ENCODE measurements at places on chromosomes 11 and 22.
A peak's percentile ranks its signal among the peaks of the same experiment; 100 is the strongest.

DNA sequence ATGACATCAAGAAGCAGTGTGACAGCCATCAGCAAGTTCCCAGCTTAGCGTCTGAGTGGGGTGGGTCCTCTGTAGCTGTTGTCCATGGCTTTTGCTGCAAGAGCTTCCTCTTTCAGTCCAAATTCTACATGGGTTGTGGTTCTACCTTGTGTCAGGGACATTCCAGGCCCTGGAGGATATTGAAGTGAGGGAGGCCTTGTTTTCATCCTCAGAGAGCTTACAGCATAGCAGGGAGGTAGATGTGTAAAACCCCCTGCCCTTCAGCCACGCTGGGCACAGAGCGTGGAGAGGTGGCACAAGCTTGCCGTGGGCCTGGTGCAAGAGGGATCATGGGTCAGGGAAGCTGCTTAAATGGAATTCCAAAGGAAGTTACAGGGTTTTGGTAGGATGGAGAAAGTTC, 93.9 kb downstream of the GRIK4 start:
- no peak for DNase-seq

DNA sequence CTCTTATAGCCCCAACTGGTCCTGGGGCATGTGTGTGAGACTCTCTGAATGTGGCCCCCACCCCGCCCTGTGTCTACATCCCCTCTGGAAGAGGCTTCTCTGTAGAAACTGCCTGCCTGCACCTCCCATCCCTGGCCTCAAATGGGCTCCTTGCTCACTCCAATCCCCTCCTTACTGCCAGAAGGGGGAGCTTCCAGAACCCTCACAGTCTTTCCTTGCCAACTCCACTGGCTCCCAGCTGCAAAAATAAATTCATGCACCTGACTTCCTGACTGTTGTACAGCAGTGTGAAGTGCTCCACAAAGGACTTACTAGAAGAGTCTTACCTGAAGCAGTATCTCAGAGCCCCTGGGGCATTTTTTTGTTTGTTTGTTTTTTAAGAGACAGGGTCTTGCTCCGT, 15.2 kb upstream of the SERPIND1 start:
- DNase-seq: no peak

DNA sequence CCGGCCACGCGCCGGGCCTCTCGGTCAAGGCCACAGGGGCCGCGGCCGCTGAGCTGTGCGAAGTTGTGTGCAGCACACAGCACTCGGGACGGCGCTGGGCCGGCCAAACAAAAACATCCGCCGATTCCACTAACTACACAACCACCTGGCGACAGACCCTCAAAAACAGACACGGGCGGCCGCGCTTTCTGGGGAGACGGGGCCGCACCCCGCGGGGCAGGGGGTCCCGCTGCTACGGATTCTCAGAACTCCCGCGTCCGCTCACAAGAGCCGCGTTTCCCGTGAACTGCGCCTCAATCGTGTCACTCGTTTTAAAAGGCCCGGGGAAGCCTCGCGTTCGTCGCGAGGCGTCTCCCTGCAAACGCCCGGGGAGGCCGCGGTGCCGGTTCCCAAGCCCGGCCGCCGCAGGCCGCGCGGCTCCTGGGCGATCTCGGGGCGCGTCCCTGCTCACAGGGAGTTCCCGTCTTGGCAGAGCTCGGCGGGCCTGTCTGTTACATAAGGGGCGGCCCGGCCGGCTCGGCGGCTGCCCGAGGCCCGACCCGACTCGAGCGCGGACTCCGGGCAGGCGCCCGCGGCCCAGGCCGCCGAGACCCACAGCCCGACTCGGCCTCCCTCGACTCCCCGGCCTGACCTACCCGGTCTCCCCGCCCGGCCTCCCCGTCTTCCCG, 936 bp downstream of the BRD1 start:
- DNase-seq: peak; percentile 47

GRCh38 chr11:69105461-69106030, 50.2 kb upstream of the SMIM38 start:
- no peak for DNase-seq

DNA sequence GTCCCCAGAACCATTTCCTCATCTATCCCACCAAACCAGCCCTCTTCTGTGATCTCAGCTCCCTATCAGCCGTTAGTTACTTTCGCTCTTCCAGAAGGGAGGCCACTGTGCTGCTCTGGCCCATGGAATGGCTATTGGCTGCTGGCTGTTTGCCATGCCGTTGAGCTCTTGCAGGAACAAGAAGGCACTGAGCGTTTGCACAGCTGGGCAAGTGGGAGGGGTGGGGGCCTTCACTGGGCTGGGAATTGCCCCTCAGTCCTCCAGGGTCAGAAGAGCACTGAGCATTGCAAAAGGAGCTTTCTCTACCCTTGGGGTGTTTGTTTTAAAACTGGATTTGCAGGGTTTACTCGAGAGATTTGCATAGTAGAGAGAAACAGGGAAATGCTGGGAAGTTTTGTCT, 129.0 kb upstream of the PARVA start:
- DNase-seq: no peak

DNA sequence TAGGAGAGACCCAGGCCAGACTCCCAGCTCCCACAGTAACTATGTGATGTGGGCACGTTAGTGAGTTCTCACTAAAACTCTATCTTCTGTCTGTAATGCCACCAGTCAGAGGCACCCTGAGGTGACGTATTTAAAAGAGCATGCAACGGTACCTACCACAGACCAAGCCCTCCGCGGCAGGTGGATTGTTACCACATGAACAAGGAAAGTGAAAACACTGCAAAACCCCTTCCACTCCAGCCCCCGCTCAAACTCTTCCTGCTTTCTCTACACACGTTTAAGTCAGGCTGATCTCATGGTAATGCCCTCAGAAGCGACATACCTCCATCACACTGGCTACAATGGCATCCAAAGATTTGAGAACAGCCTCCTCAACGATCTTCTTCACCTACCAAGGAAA, 36.7 kb downstream of the SERPIND1 start:
- no peak for DNase-seq

- DNase-seq: no peak
Measured at GRCh38 chr11:110859998-110860397, 147.8 kb upstream of the ARHGAP20 start.

DNA sequence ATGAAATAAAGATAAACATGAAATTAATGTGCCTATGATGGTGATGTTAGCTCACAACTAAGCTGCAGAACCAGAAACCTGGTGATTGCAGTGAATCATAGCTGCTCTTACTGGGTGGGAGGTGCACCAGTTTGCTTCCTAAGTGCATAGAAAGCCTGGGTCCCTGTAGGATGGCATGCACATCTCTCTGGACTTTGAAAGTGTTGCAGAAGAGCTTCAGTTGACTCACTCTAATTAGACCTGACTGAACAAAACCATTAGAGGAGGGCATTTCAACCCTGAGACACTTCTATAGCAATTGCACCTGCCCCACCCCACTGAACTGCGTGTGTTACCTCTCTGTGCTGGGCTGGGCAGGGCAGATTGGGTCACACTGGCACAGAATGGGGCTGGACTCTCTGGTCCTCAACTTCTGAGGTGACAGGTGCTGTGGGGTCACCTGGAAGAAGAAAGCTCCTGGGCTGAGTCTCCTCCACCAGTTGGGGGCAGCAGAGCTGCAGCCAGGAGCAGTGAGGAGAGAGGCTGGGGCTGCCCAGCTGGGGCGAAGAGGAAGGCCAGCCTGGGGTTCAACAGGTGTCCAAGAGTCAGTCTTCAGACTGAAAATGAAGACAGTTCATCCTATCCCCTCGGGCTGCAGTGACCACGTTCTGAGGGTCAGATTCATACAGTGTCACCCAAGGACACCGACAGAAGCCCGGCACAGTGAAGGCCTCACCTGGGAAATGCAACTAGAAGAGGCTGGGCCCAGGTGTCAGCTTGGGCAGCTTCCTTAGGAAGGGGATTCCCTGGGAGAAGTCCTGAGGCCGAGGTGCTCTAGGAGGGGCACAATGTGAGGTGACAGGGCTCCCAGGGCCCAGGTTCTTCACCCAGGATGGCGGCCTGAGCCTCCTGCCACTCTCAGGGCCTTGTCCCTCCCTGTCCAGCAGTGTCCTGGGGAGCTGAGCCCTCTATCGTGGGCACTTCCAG, 58.1 kb downstream of the GGTLC2 start:
- no peak for DNase-seq

DNA sequence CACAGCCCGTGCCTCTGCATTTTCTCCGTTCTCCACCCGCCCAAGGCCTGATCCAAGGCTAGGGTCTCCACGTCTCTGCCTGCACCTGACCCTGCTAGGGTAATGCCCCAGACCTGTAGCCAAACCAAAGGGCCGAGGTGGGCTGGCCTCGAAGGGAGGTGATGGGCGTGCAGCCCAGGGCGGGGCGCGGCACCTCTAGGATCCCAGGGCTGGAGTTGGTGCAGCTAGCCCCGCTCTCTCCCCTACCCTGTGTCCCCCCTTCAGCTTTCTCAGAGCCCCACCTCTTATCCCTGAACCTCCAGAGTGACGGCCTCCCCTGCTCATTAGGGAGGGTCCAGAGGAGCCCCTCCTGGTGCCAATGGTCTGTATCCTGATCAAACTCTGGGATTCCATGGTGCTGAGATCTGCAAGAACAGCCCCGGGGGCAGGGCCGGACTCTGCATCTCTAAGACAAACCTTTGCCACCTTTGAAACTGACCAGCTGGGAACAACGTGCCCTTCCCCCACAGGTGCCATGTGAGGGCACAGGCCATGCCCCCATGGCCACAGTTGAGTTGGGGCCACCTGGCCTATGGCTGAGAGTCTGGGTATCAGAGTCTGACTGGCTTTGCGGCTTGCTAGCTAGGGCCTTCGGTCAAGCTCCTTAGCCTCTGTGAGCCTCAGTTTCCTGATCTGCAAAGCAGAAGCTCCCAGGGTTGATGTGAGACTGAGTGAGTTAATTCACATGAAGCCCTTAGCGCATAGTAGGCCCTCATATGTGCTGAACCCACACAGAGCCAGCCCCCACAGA, 23.1 kb upstream of the CBX7 start:
- no peak for DNase-seq

DNA sequence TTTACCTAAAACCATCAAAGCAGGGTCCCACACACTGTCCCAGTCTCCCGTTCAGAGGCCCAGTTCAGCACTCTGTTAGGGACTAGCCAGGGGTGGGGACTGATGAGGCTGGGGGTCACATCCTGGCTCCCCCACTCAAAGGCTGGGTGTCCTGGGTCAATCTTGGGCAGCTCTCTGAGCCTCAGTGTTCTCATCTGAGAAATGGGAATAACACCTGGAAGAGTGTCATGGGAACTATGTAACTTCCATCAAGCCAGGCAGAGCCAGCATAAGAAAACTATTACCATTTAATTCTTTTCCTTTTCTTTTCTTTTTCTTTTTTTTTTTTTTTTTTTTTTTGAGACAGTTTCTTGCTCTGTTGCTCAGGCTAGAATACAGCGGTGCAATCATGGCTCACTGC, 38.4 kb downstream of the TPST2 start:
- no peak for DNase-seq

DNA sequence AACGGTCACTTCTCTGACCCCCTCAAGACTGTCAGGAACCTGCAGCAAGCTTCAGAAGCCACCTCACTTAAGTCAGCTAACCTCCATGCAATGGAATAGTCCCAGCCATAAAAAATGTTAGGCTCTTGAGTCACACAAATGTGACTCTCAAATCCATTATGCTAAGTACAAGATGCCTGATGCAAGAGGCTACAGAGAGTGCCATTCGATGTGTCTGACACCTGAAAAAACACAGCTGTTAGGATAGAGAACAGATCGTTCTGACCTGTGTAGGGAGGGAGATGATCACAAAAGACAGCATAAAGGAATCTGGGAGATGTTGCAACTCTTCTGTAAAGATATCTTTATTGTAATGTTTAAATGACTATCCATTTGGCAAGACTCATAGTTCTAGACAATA, 712.4 kb downstream of the TBC1D22A start:
- DNase-seq: no peak

- no peak for DNase-seq
Measured at GRCh38 chr11:122399375-122399774, 256.1 kb upstream of the UBASH3B start.

- no peak for DNase-seq
Measured at GRCh38 chr11:34262531-34263081, 95.2 kb downstream of the ABTB2 start.

- DNase-seq: peak; percentile 63
Measured at GRCh38 chr22:22748297-22748743, 103.9 kb downstream of the GGTLC2 start.

- no peak for DNase-seq
Measured at GRCh38 chr11:124923296-124923695, 4.2 kb downstream of the HEPN1 start.
